ENCODE measurements at places on chromosomes 5 and 9. TPM values are rescaled to one million over a fixed set of nuclear protein-coding genes. Genes with fewer than 3 reads are reported as not detected.

DNA sequence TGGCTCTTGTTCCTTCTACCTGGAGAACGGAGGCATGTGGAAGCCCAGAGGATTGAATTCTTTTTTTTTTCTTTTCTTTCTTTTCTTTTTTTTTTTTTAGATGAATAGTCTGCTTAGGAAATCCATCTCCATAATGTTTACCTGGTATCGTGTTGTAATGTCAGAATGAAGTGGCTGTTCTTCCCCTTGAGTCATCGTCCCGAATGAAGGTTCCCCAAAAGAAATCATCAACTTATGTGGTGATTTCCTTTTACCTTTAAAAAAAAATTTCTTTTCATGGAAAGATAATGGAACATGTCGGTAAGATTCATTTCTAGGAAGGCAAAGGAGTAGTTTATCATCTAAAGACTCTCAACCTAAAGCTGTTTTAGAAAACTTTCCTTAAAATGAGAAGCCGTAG, 59.7 kb downstream of the DOCK8 start:
- no peak for DNase-seq

- DNase-seq, result no peak
Observed at GRCh38 chr9:91639054-91639453, 215.4 kb upstream of the NFIL3 start.

DNA sequence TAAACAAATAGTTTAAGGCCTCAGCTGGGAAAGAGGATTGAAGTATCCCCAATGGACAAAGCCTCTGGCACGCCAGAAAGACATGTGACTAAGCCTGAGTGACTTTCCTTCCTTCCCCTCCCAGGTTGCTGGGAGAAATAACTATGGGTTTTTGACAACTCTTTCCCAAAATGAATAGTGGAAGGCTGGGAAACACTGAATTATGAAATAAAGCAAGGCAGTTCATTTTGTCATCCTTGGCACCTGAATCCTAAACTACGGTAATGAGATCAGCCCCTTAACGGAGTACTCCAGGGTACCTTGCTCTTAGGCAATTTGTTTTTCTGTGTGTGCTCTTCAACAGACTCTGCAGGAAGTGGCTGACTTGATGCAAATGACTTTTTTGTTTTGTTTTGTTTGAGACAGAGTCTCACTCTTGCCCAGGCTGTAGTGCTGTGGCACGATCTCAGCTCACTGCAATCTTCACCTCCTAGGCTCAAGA, 75.2 kb downstream of the LMNB1 start:
- peak; percentile 31 for DNase-seq

DNA sequence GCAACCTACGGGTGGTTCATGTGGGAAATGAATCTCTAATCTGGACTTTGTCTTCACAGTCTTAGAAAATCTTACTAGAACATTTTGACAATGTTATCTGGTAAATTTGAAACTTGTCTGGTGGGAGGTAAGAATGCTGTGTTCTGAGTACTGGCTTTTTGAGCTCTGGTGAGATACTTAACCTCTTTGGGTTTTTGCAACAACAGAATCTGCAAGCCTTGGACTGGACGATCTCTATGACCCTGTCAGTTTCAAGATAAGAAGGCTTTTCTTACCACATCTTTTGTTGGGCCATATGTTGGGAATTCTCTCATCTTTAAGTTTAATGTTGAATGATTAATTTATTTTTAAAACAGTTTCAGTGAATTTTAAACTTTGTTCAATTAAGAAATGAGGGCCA, 112.9 kb downstream of the GOLPH3 start:
- DNase-seq, result no peak

- DNase-seq, result no peak
Observed at GRCh38 chr5:160286947-160287346, 25.4 kb downstream of the CCNJL start.

DNA sequence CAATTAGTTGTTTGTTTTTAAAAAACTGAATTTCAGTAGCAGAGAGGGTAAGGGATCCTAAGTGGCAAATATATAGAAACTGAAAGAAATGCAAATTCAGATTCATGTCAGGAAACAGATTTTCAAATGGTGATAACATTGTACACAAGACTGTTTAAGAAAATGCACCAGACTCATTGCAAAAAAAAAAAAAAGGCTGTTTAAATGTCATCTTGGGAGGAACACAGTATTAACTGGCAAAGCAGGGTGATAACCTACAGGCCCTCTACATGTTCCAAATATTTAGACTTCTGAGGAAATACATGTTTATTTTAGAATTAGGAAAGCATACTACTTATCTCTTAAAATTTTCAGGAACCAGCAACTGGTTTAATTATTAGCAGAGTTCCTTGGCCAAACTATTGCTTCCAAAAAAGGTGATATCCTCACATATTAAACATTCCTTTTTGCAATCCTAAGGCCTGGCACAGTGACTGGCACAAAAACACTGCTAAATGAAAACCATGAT, 114.5 kb downstream of the TSSK1B start:
- DNase-seq, result no peak

DNA sequence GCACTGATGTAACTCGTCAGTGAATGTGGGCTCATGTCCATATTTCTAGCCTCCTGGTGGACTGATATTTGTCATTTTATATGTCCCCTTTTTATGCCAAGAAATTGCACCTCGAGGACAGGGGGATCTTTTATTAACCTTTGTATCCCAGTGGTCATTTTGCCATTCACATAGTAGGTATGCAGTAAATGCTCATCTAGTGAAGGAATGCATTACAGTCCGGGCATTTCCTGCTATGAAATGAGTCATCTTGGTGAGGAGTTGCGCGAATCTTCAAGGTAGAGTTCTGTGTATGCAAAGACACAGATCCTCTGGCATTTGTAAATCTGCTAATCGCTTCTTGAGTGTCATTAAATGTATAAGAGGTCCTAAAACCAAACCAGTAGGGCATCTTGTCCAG, 755.5 kb upstream of the ADAMTS16 start:
- no peak for DNase-seq

DNA sequence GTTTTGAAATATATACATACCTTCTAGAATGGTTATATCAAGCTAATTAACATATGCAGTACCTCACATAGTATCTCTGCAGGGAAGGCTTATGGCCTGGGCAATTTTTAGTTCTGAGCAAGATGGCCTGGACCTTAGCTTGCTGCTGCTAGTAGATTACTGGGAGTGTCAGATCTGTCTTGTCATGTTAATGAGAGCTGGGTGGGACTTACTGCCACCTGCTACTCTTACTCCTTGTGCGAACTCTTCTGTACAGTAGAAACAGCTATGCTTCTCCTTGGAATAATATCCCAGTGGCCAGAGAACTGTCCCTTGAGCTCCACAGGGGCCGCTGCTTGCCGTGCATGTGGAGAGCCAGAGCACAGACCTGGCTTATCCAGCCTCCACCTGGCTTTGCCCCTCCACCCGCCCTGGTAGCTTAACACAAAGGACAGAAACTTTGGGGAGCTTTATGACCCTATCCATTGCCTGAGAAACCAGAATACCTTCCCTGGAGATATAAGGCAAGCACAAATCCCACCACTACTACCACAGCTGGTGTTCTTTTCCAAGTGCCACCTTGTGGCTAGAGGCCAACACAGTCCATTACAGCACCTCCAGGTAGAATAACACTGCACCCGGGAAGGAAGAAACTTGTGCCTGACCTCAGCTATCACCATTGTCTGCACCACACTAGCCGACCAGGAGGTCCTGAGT, 74.4 kb upstream of the RUSC2 start:
- no peak for DNase-seq

GRCh38 chr5:125115195-125115525, 368.7 kb upstream of the ZNF608 start:
- DNase-seq, result no peak

GRCh38 chr5:113340537-113340936, 94.3 kb downstream of the TSSK1B start:
- DNase-seq, result no peak

The LVRN gene
- not detected for total RNA-seq

The CHSY3 gene
- total RNA-seq, result not detected

The PPP2CA gene
- 108 TPM for total RNA-seq

The TMOD1 gene
- total RNA-seq, result 2.6 TPM
